ENCODE measurements at places on chromosomes 11 and 22.
A peak's percentile ranks its signal among the peaks of the same experiment; 100 is the strongest.

GRCh38 chr11:92512204-92512569 lies 287.6 kb downstream of the FAT3 start:
- no peak for DNase-seq

DNA sequence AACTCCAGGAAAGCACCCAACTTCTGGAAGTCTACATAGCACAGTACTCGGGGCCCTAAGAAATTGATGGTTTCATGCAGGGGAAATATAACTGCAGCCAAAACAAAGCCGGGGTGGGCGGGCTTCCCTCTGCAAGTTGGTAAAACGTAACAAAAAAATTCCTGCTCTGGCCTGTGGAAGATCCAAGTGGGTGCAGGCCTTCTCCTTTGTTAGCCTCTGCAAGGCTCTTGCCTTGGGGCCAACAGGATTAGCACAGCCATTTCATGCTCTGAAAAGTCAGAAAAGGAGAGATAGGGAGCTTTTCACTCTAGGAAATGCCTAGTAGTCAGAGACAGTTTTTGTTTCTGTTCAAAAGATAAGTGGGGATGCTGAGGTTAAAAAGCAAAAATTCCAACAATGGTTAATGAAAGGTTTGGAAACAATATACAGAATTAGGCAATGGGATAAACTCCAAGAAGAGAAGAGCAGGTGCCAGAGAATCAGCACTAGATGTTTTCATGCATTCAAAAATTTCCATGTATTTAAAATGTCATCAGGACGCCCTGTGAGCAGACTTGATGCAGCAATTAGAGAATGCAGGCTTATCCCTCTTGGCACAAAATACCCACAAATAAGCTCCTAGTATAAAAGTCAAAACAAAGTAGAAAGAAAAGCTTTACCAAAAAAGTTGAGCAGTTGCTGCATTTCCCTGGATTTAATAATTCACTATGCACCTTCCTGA lies 72.3 kb upstream of the CHRM4 start:
- DNase-seq, result no peak

GRCh38 chr11:117828611-117829368 lies 4.2 kb upstream of the FXYD2 start:
- DNase-seq, result no peak

- DNase-seq, result no peak
Observed at GRCh38 chr22:42287174-42287890, 16.9 kb upstream of the TCF20 start.

DNA sequence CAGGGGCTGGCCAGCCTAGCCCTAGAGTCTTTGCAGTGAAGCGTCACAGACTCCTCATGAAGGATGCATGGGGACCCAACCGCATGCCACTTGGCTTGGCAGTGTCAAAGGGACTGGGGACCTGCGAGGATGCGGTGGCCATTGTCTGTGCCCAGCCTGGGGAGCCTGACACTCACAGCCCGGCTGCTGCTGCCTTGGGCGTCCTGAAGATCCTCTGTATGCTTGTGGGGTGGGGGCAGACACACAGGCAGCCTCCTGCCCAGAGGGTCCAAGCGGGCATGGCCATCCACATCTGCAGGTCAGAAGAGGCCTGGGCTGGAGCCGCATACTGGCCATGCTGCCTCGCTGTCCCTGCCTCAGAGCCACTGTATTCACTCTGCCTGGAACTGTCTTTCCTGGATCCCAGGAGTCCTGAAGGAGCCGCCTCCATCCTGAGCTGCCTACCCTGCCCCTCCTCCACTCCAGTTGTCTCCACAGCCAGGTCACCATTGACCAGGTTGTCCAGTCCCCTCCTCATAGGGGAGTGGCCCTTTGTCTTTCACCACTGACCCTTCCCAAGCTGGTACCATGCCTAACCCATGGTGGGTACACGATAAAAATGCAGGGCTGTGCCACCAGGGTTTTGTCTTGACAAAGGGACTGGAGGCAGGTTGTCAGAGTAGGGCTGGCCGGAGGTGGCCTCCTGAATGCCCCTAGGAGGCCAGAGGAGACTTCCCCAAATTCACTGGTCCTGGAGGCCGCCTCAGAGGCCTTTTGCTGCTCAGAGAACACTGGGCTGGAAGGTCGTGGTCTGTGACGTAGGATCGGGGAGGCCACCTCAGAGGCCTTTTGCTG lies 107.0 kb downstream of the KCNQ1OT1 start:
- DNase-seq, result no peak

DNA sequence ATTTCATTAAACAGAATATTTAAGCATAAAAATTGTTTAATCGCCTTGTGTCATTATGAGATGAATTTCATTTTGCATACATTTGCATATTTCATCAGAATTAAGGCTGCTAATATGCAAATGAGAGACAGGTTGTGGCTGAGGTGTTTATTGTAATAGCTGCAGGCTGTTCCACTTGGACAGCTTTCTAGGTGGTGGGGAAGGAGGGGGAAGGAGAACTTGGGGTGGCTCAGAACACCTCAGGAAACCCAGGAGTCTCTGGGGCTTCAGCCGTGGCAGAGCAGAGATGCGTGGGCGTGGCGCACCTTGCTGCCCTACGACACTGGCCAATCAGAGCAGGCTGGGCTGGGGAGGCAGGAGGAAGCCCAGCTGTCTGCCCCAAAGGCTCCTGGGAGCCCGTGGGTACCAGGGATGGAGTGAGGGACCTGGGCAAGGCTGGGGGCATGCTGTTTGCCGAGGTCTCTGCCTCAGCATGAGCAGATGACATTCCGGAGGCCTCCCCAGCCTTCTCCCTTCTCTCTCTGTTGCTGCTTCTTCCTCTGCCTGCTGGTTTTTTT lies 542.9 kb downstream of the MN1 start:
- DNase-seq, result no peak

GRCh38 chr22:25698461-25698860 lies 43.5 kb upstream of the MYO18B start:
- no peak for DNase-seq

DNA sequence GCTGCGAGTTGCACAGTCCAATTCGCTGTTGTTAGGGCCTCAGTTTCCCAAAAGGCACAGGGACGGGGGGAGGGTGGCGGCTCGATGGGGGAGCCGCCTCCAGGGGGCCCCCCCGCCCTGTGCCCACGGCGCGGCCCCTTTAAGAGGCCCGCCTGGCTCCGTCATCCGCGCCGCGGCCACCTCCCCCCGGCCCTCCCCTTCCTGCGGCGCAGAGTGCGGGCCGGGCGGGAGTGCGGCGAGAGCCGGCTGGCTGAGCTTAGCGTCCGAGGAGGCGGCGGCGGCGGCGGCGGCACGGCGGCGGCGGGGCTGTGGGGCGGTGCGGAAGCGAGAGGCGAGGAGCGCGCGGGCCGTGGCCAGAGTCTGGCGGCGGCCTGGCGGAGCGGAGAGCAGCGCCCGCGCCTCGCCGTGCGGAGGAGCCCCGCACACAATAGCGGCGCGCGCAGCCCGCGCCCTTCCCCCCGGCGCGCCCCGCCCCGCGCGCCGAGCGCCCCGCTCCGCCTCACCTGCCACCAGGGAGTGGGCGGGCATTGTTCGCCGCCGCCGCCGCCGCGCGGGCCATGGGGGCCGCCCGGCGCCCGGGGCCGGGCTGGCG lies at the start of gene BCR:
TSS of gene BCR (plus strand) at position 209 of the 592 bp plus-strand sequence. CDS start 452 bp downstream, outside the sequence.
- DNase-seq, result peak; percentile 41

GRCh38 chr11:371716-372590 lies 2.7 kb downstream of the B4GALNT4 start:
- no peak for DNase-seq

GRCh38 chr11:326592-326841 lies 5.9 kb upstream of the IFITM3 start:
- DNase-seq, result no peak

DNA sequence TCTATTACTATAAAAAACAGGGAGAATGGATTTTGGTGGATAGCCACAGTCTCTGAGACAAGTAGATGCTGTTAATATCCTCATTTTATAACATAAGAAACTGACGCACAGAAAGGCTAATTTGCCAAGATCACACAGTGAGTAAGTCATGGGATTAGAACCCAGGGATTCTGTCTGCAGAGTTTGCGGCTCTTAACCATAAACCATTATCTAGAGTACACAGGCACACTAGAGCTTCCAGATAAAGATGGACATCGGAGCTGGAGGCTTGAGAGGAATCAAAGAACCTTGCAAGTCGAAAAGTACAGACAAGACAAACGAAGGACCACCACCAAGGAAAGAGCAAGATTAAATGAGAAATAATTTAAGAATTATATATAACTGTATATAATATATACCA lies 11.3 kb downstream of the LGALS12 start:
- no peak for DNase-seq

GRCh38 chr11:114472661-114473060 lies 33.4 kb downstream of the REXO2 start:
- DNase-seq, result no peak

- DNase-seq, result peak; percentile 75
Observed at GRCh38 chr11:34344768-34345539, 12.9 kb downstream of the ABTB2 start.

- peak; percentile 9 for DNase-seq
Observed at GRCh38 chr22:25139062-25139461, 60.6 kb upstream of the CRYBB3 start.
